ENCODE measurements at places on chromosomes 5 and 9.
A peak's percentile ranks its signal among the peaks of the same experiment; 100 is the strongest.

DNA sequence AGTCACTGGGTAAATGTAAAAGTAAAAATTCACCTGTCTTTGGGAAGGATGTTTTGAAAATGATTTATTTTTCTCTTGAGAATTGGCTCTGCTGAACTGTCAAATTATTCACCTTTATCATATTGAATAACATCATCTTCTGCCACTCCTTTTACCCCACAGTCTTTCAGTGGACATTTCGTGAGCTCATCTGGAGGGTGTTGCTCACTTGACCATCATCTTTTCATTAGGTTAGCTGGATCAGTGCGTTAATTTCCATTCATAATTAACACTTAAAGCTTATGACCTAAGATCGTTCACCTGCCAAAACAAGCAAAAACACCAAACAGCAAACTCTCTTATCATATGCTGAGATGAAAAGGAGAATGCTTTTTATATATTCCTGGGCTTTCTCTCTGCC, 53.4 kb upstream of the TNFAIP8 start:
- DNase-seq, result no peak

DNA sequence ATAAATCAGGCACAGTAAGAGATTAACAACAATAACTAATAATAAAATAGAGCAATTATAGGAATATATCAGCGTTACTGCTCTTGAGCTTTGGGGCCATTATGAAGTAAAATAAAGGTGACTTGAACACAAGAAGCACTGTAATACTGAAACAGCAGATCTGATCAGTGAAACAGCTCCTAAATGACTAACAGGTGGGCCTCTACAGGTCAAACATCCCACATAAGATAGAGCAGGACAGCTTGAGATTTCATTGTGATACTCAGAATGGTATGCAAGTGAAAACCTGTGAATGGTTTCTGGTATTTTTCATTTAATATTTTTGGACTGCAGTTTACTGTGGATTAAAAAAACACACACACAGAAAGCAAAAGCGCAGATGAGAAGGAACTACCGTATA, 24.0 kb upstream of the MAP3K1 start:
- no peak for DNase-seq

DNA sequence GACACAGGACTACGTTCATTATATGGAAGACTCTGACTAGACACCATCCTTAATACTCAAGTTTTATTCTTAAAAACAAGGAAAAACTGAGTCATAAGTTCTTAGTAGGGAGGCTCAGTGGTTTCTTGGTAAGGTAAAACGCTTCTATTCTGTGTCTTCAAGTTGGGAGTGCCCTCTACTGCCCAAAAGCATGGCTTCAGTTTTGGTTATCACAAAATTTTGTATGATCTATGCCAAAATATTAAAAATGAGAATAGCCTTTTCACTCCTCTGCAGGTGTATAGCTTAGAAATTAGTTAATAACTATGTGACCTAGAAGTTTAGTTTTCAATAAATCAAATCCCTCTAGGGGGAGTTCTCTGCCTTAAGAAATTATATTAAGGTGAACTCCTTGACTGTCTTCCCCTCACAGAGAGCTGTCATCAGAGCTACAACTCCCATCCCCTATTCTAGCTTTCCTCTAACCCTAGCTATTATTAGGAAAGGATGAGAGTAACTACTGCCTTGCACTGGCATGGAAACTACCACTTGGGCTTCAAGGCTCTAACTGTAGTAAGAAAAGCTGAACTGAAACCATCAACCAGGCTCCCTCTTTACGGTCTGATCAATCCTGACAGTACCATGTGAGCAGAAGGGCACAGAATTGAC, 189.7 kb downstream of the GNAQ start:
- DNase-seq, result no peak

DNA sequence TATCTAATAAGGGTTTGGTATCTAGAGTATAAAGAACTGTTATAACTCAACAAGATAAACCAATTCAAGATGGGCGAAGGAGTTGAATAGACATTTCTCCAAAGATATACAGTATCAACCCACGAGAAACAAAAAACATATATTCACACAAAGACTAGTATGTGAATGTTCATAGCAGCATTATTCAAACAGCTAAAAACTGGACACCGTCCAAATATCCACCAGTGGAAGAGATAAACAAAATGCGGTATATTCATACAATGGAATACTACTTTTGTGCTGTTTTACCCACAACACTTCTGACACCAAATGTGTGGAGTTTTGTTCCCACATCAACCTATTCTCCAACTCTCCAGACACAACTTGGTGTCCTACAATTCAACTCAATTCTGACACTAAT, 33.1 kb downstream of the EGR1 start:
- DNase-seq, result no peak

DNA sequence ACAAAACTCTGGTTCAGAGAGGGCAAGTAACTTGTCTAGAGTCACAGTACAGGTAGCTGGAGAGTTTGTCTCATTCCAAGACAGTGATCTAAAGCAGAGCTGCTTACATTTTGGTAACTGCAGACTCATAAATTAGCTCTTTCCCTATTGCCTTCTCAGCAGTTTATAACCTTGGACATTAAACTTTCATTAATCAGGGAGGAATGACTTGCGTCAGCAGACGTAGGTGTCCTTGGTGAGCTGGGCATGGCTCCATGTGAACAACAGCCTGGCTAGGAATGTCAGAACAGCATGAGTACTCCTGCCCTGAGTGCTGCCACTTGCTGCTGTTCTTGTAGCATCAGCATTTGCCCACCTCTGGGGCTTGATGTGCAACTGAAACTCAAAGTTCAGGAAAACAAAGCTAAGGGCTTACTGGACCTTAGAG, 2.2 kb upstream of the ALDOB start:
- no peak for DNase-seq

DNA sequence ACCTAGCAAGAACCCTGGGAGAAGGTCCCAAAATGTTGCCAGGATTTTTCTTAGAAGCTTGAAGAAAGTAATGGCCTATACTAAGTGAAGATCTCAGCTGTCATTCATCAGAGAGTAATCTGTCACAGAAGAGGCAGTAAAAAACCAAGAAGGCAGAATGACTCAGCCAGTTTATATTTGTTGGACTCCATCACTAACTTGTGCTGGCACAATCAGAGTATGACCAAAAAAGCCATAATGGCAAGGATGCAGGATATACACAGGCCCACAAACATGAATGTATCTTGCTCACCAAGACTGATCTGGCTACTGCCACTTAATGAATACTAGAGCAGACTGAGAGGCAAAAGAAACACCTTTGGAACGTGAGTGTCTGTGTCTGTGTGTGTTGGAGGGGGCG, 104.0 kb upstream of the POU5F2 start:
- DNase-seq, result no peak

DNA sequence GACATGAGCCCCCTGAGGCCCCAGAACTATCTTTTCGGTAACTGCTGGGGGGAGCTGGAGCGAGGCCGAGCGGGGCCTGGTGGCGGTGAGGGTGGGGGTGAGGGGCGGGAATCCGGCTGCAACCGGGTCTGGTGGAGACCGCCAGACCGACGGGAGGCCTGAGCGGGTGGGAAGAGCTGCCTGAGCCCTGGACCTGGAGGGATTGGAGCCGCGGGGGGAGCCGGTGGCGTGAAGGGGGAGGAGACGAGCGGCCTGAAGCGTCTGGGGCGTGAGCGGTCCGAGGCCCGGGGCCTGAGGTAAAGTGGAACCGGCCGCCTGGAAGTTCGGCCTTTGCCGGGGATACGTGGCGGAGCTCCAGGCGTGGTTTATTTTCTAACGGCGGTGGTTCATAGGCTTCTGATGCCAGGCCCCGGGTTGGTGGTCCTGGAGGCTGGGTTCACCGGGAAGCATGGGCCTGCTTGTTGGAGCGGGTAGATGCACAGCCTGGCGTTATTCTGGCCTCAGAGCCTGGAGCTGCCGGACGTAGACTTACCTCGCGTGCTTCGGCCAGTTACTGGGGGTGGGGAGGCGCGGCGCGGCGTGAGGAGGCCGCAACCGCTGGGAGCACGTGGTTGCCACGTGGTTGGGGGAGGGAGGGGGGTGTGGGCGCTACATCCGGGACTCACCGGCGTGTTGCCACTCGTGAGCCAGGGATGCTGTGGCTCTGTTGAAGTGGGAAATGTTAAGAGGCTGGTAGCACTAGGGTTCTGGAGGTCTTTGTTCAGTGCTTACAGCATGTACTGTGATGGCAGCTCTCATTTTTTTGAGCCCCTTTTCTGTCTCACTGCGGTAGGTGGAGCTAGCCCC, 544 bp downstream of the NPM1 start:
- DNase-seq, result peak; percentile 68

DNA sequence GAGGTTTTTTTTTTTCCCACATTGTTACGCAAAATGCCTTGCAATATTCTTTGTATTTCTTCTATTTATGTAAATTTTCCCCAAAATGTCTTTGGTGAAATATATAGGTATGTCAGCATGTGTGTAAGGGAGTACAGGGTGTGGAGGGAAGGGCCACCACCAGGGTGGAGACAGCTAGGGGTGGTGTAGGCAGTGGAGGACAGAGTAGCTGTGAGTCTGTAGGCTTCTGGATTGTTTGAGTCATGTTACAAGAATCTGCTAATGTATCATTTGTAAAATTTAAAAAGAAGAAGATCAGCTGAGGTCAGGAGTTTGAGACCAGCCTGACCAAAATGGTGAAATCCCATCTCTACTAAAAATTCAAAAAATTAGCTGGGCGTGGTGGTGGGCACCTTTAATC, 175.5 kb downstream of the NXNL2 start:
- DNase-seq, result no peak

DNA sequence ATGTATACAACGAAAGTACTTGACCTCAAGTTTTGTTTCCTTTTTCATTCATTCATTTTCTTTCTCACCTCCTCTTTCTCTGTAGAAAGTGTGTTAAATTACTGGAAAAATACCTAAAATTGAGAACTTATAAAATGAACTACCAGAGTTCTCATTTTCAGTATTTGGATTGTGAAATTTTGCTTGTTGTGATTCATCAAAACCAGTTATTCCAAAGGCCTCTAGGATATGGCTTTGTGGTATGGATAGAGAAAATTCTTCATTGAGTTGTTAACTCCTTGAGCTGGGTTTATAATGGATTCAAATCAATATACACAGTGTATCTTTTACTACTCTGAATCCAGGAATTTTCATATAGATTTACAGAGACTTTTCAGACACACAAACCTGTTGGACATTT, 287.6 kb downstream of the KDM4C start:
- no peak for DNase-seq

DNA sequence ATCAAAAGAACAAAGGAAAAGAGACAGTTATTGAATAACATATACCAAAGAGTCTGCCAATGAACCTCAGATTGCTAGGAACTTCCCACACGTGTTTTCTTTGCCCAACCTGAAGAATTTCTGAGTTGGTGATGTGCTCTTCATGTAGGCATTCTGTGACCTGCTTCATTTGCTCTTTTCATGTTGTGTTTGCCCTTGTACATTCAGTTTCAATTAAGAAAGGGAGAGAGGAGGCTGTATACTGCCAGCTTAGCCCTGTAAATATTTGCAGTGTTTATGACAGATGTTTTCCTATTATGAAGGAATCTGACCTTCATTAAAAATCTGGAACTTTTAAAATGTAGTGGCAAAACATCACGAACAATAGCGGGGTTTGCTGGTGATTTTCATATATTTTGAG, 168.5 kb downstream of the GAS1 start:
- no peak for DNase-seq

DNA sequence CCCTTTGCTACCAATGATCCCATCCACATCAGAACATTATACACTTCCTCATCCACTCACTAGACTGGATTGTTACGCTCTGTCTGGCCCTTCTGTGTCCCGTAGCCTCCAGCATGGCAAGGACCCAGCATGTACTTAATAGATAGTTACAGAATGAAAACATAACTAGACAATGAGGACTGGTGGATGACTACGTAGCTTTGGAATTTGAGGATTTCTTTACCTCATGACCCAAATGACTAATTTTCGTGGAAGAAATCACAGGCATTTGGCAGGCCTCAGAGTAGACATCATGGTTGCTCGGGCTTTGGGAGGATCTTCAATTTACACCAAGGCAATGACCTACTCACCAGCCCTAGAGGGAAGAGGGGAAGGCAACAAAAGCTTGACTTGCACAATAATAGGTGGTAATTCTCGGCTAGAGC, 299.8 kb downstream of the TLE1 start:
- no peak for DNase-seq

GRCh38 chr5:179224741-179225140, 120.5 kb downstream of the ADAMTS2 start:
- no peak for DNase-seq

DNA sequence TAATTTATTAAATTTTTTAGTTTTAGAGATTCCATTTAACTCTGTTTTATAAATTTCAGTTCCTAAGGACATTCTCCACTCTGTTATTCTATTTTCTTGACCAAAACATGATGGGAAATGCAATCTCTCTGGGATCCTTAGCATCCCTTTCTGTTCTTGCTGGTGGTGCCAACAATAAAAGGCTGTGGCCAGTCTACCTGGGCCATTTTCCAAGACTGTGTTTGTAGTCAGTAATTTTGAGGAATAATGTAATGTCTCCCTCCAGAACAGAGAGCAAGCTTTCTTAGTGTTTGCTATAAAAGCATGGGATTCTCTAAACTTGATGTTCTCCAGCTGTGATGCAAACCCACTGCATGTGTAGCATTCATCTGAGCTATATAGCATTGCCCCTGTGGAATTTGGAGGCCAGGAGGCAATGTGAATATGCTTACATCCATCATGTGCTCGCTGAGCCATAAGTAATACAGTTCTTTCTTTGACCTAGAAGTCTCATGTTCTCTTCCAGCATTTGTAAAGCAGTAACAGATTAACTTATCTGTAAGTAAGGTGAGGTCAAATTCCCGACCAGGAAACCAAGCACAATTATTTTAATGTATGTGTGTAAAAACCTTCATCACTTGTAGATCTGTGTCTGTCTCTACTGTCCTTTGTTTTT, 211.5 kb upstream of the TAS2R1 start:
- no peak for DNase-seq

- no peak for DNase-seq
These were observed 156.9 kb downstream of the PAM start for GRCh38 chr5:102911973-102912372.

- DNase-seq, result no peak
These were observed 134.7 kb downstream of the SEMA6A start for GRCh38 chr5:116439905-116440304.
